Gastrocnemius medialis (tissue), 4 donors: ENCODE measurements at places on chromosomes 3 and 15.

GRCh38 chr3:111472556-111472955 is 69.4 kb upstream of the CD96 start:
- no peak for DNase-seq

DNA sequence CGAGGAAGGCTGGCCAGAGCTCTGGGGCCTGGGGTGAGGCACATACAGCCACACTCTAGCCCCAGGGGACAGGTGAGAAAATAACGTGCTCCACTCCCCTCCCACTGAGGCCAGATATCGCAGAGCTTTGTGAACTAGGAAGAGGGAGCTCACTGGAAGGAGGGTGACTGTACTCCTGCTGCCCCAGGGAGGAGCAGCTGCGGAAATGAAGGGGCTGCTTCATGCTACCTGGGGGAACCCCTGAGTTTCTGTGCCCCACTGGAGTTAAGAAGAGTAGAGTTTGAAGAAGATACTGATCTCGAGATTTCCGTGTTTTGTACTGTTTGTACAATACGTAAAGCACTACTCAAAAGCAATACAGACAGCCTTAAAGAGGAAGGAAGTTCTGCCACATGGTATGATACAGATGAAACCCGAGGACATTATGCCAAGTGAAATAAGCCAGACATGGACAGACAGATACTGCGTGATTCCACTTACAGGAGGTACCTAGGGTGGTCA is 44.6 kb downstream of the CMTM6 start:
- no peak for DNase-seq

DNA sequence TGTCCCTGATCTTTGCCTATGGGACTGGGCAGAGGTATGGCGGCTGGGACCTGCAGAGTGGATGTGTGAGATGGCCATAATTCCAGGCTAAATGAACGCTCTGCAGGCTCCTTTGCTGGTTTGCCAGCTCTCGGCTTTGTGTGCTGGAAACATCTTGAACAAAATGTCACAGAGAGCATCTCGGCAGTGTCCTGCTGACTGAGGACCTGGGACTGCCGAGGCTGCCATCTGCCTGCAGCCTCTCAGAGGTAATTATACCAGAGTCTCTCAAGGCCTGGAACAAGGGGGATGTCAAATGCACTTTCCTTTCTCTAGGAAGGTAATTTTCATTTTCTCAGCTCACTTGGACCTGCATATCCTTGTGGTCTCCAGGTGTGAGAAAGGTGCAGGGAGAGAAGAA is 354.2 kb downstream of the PDCD6IP start:
- no peak for DNase-seq

GRCh38 chr15:28933710-28934445 is 48.1 kb downstream of the APBA2 start:
- DNase-seq = no peak

GRCh38 chr3:151362751-151363174 is 21.8 kb downstream of the P2RY12 start:
- no peak for DNase-seq

- DNase-seq = no peak
Observed at GRCh38 chr3:190485830-190486532, 27.9 kb upstream of the IL1RAP start.

DNA sequence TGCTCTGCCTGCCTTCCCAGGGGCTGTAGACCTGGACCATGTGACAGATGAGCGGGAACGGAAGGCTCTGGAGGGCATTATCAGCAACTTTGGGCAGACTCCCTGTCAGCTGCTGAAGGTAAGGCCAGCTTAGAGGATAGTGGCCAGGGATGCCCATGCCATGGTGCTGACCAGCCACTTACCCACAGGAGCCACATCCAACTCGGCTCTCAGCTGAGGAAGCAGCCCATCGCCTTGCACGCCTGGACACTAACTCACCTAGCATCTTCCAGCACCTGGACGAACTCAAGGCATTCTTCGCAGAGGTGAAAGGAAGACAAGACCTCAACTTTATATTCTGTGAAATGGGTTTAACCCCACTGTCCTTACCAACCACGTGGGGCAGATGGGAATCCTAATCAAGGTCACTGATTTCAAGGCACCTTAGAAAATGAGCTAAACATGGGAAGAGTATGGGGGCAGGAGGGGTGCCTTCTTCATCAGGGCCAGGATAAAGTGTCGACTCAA is 26.7 kb downstream of the NBEAL2 start:
- no peak for DNase-seq

DNA sequence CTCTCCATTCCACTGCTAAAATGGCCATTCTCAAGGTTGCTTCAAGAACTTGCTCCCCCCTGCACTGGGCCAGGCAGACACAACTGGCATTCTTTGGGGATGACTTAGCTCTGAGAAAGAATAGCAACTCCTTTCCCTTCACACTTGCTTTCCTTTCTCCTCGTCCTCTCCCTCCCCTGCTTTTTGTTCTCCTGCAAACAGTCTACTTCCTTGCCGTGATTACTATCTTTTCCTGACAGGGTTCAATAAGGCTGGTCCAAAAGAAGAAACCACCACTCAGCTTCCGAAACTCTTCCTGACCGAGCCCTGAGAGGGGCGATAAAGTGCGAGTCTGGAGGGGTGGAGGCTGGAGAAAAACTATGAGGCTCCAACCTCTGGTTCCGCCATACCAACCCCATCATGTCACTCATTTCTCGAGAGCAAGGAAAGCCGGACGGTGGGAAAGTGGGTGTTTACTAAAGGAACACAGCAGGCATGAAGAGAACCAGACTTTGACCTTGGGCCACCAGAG is 5.0 kb downstream of the AMOTL2 start:
- peak; percentile 1 for DNase-seq

- peak; percentile 59 for DNase-seq
Observed at GRCh38 chr3:195240171-195240701, 30.7 kb downstream of the XXYLT1 start.

- no peak for DNase-seq
Observed at GRCh38 chr3:156664011-156664830, 10.2 kb upstream of the TIPARP start.

DNA sequence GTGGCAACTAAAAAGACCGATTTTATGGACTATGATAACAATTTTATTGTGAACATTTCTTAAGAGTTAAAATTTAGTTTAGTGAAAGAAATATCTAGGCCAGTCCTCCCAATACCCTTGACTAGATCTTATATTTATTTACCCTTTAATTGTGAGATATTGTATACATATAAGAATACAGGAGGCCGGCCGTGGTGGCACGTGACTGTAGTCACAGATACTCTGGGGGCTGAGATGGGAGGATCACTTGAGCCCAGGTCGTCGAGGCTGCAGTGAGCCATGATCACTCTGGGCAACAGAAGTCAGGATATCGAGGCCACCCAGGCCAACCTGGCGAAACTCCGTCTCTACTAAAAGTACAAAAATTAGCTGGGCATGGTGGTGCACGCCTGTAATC is 756 bp upstream of the RMDN3 start:
- DNase-seq = no peak

GRCh38 chr3:107525644-107526305 is 3.0 kb downstream of the BBX start:
- peak; percentile 6 for DNase-seq

- DNase-seq = no peak
Observed at GRCh38 chr3:99783011-99783573, 34.6 kb upstream of the CMSS1 start.
